SK-MEL-5 (cell line): ENCODE measurements at places on chromosomes 4 and X. TPM values are rescaled to one million over a fixed set of nuclear protein-coding genes. Genes with fewer than 3 reads are reported as not detected.

The CLIC2 gene
- total RNA-seq, result 0.05 and 0.67 TPM in 2 replicates

The NEUROG2 gene
- 0.67 and 0.69 TPM in 2 replicates for total RNA-seq

The HS6ST2 gene
- total RNA-seq, result 4.6 and 5.6 TPM in 2 replicates

DNA sequence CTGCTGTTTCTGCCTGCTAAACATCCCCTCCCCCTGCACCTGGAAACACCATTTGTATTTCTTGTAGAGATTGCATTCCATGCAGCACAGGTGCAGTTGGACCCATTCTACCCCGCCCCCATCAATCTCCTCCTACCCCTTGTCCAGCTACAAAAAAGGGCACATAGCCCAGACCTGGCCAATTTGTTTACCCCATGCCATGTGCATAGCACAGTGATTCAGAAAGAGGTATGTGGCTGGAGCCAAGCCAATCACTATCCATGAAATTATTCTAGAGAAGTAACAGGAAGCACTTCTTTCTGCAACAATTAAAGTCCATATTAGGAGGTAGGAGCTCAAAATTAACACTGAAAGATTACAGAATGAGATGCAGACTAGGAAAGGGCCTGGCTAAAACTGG, 20.2 kb upstream of the TMEM184C start:
- DNase-seq, result no peak

The DHRSX gene
- total RNA-seq, result 17.8 and 19.5 TPM in 2 replicates

GRCh38 chr4:85826060-85826678, 351.2 kb downstream of the ARHGAP24 start:
- peak; percentile 75 for DNase-seq

The PAGE5 gene
- 18.9 and 23.7 TPM in 2 replicates for total RNA-seq

DNA sequence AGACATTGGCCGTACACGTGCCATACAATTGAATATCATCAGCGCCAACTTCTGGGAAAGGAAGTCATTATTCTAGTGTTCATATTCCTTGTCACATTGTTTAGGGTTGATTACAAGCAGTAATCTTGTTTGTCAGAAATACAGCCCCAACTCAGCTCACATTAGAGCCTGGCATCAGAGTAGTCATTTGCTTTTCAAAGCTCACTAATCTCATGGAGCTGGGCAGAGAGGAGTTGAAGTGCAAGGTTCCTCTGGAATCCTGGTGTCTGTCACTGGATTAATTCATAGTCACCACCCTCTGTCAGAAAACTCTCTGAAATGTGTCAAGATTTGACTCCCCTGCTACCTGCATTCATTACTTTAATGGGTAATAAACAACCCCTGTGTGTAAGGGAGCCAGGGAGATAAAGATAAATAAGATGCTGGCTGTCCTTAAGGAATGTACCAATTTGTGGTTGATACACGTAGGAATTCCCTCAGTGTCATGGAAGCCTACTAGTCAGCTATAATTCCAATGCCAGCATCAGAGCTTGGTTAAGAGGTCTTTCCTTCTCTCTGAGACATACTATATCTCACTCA, 43.7 kb upstream of the S100G start:
- no peak for DNase-seq

DNA sequence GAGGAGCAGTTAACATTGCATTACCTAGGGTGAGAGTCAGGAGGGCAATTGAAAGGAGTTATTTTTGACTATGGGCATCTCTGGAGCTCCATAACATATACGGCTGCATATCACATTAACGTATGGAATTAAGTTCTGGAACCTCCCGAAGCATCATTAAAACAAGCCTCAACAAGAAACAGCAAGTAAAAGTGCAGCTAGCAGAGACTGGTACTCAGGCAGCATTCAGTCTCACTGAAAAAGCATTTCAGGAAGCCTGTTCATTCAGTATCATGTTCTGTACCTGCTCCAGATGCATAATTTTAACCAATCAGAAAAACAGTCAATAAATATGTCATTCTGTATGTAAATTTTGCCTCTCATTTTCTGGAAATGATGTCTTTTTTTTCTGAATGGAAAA, 299.6 kb downstream of the EPHA5 start:
- no peak for DNase-seq

DNA sequence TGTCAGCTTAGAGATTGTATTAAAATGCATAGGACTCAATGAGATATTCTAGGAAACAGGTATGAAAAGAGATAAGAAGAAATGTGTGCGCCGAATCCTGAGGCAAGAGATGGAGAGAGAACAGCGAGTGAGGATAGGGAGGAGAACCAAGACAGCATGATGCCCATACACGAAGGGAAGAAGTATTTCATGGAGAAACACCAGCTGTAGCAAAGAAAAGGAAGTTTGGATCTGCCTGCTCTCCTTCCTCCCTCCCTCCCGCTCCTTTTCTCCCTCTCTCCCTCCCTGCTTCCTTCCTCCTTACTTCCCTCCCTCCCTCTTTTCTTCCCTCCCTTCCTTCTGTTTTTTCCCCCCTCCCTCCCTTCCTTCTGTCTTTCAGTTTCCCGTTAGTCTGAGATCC, 318.6 kb upstream of the TAPT1 start:
- DNase-seq, result no peak

The XPNPEP2 gene
- total RNA-seq, result not detected in 2 replicates

DNA sequence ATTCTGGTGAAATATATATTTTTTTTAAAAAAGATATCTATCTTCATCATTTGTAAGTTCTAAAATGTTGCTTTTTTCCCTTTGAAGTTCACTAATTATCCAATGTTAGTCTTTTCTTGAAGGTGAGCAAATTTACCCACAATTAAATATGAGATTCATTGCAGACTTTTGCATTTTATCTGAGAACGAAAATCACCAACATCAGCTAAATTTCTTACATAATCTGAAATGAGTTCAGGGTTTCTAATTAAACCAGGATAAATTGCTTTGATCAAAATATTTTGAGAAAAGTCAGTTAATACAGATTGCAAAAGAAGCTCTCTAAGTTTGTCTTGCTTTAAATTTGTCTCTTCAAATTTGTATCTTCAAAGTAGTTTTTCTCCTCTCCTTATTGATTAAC, 486.4 kb upstream of the FSTL5 start:
- DNase-seq, result no peak

The EIF2S3 gene
- total RNA-seq, result 400 and 410 TPM in 2 replicates

- no peak for DNase-seq
Observed at GRCh38 chr4:151950993-151951670, 190.3 kb upstream of the GATB start.

- no peak for DNase-seq
Observed at GRCh38 chr4:6248394-6248793, 21.3 kb upstream of the WFS1 start.

DNA sequence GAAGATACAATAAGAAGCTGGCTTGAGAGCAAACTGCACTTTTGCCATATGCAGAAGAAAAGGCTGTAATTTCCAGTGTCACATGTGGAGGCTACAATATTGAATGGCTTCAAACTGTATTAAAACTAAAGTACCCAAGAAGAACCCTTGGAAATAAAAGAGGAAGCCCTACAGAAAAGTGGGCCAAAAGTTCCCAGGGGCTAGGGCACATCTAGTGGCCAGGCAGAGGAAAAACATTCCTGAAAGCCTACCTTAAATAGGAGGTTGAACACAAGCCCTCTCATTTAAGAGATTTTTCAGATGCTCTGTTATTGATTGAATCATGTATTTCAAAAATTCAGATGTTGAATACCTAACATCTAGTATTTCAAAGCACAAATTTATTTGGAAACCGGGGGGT, 40.6 kb upstream of the PRDX4 start:
- DNase-seq, result no peak

GRCh38 chr4:16168710-16169388, 57.4 kb downstream of the TAPT1 start:
- DNase-seq, result no peak

DNA sequence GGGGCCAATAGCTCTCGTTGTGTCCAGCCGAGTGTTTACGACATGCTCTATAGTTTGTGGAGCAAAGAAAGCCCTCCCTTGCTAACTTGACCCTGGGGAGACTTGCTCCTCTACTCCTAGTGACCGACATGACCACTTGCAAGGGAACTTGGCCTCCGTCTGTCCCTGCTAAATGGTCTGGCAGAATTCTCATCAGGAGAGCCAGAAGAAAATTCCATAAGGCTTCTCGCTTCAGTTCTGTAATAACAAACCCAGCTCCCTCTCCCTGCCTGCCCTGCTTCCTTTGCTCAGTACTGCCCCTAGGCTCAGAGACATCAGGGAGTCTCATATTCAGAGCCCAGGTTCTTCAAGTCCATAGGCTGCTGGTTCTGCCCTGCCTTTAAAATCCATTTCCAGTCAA, 13.0 kb downstream of the DOCK11 start:
- no peak for DNase-seq

GRCh38 chrX:83845397-83845796, 15.5 kb upstream of the CYLC1 start:
- peak; percentile 55 for DNase-seq

DNA sequence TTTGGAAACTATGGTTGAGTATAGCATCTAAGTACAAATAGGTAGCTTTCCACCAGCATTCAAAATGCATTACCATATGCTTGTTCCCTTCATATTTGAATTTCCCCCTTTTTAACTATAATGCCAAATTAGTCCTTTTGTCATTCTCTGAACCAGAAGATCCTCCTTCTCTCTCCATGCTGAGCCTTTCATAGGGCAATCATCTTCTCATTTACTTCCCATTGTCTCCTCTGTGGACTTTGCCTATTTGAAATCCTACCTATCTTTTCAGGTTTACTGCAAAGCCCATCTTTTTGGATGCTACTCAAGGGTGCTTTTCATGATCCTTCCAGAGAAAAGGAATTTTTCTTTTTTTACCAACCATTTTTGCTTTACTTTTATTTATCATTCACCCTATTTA, 54.7 kb downstream of the DKK2 start:
- no peak for DNase-seq

DNA sequence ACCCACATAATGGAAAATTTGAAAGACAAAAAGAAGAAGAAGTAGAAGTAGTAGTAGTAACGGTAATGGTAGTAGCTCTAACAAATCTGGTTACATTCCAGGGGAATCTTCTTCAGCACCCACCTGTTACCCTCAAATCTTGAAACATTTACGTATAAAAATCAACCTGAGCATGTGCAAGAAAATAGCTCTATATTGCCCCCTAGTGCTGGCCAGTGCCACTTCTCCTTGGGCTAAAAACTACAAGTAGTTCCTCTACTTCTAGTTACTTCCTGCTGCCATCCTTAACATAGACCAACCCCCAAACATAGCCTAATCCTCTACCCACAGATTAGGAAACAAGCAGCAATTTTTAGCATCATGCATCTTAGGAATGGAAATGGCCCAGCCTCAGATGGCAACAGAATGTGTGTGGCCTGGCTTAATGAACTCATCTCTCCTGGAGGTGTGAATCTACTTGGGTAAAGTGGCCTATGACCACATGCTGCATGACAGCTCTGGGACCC, 3.1 kb downstream of the PDGFC start:
- DNase-seq, result peak; percentile 65

DNA sequence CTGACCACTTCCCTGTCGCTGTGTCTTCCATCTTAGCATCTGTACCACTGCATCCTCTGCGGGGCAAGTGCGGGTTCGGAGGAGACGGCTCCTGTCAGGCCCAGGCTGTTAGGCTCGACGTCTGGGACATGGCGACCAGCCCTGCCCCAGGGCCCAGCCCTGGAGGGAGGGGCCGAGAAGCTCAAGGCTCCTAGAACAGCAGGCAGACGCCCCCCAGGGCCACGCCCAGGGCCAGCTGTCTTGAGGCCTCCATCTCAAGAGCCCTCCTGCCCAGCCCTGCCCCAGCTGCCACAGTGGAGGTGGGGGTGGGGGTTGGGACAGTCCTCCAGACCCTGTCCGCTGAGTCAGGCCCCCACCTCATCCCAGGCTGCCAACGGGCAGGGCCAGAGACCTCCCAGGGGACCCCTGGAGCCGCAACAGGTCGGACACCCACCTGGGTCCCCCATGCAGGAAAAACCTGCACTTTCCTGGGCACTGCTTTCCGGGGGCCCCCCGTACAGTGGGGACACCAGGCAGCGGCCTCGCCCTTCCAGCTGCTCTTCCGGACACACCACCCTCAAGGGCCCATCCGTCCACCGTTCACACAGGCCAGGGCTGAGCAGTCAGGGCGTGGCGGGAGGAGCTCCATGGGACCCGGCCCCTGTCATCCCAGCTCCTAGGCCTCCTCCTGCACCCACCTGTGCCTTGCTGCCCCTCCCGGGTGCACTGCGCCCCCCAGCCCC, 83.1 kb downstream of the FAM53A start:
- no peak for DNase-seq

DNA sequence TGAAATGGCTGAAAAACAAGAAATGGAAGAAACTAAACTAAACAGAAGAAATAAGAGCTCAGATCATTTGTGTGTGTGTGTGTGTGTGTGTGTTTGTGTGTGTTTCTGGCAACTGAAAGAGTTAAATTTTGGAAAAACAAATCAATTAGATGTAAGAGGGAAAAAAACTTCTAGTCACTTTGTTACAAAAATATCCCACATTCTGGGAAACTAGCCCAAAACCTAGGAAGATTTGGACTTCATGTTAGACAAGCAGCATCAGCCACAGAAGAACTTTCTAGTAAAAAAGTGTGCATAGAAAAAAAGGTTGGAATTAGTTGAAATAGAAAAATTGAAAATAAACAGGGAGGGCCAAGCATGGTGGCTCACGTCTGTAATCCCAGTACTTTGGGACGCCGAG, 111.6 kb upstream of the PRKG2 start:
- no peak for DNase-seq

The PRKG2 gene
- not detected in 2 replicates for total RNA-seq

The WNK3 gene
- total RNA-seq, result 8.6 TPM in 2 replicates

- no peak for DNase-seq
Observed at GRCh38 chrX:78527263-78527662, 131.9 kb downstream of the RTL3 start.

GRCh38 chr4:48706736-48707135, 73.3 kb downstream of the FRYL start:
- peak; percentile 7 for DNase-seq

The PLXNA3 gene
- not detected in 2 replicates for total RNA-seq

- DNase-seq, result peak; percentile 1
Observed at GRCh38 chrX:80808881-80809411, 731 bp downstream of the BRWD3 start.

The SYTL5 gene
- 67.0 and 69.1 TPM in 2 replicates for total RNA-seq

- no peak for DNase-seq
Observed at GRCh38 chr4:657338-657833, 16.7 kb downstream of the ATP5ME start.

DNA sequence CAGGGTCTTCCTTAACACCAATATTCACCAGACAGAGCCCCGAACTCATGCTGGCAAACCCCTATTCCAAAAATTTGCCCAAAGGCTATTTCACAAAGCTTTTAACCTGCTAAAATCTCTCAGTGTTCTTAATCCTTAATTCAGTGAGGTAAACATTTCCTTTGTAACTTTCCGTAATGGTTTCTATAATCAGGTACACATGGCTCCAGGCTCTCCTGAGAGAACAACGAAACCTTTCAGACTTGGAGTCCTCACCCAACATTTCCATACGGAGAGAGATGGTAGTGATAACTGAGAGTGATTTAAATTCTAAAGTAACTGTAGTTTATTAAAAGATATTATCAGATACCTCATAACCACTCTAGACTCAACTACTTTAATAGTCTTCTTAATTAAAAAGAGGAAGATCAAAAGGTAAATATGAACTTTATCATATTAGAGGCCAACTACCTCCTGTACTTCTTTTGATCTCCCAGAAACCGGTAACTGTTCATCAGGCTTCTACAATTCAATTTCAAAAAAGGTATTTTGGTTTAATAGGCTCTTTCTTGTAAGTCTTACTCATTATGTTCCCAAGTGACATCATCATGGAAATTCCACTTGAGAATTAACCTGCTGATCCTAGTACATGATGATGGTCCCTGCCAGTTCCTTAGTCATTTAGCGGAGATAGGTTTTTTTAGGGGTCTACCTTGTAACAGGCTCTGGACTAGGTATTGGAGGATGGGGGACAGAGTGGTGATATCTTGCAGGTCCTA, 91.4 kb upstream of the UCP1 start:
- no peak for DNase-seq
